ENCODE measurements at places on chromosomes 13 and 19. TPM values are rescaled to one million over a fixed set of nuclear protein-coding genes. Genes with fewer than 3 reads are reported as not detected.

DNA sequence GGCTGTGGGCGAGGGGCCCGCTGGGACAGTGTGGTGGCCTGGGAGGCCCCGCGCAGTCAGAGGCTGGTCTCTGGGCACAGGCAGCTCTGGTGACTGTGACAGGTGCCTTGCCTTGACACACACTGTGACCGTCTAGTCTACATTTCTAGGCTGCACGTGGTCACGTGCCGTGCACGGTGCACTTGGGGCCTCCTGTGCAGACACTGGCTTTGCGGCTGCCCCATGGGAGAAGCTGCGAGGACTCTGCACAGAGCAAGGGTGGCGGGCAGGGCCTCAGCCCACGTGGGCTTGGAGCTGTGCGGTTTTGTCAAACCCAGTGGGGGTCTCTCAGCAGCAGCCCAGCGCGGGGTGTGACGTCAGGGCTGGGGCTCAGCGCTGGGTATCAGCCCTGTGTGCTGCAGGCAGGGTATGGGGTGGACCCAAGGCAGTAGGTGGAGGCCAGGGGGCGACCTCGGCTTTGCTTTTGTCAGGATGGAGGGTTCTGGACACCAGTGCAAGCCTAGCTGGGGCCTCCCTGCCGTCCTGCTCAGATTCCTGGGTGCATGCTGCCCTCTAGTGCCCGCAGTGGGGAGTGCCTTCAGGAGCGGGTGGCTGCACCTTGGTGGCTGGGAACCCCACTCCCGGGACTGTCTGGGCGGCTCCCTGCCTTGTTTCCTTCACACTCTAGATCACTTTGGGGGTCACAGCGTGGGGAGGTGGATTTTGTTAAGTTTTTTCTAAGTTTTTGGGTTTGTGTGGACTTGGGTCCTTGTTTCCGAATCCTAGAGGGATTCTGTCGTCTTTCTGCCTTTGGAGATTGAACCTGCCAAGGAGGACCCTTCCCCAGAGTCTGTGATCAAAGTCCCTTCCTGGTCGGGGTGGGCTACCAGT lies 62.6 kb downstream of the KDM4B start:
- peak; percentile 19 for DNase-seq

- DNase-seq, result no peak
These were observed 5.7 kb upstream of the PPP6R1 start for GRCh38 chr19:55264531-55264930.

The ZNF490 gene
- 6.7 TPM for total RNA-seq

The MED26 gene
- 5.1 TPM for total RNA-seq

GRCh38 chr19:49687566-49688316 lies 1.7 kb upstream of the ADM5 start:
- DNase-seq, result no peak

The VRK3 gene
- 18.0 TPM for total RNA-seq

GRCh38 chr13:95228130-95228529 lies 73.1 kb downstream of the ABCC4 start:
- no peak for DNase-seq

The TNFRSF19 gene
- total RNA-seq, result 8.3 TPM

The MAP3K10 gene
- total RNA-seq, result 5.8 TPM

GRCh38 chr13:31987535-31988170 lies 43.9 kb upstream of the FRY start:
- DNase-seq, result no peak

The CCDC194 gene
- total RNA-seq, result not detected

Data from esophagus squamous epithelium (tissue), 5 donors.